ENCODE measurements at places on chromosomes 16 and 17.
A peak's percentile ranks its signal among the peaks of the same experiment; 100 is the strongest.

GRCh38 chr16:84293406-84293805 lies 1.3 kb upstream of the WFDC1 start:
- DNase-seq: no peak

GRCh38 chr17:76307299-76307965 lies 644 bp downstream of the QRICH2 start:
- DNase-seq: no peak

- DNase-seq: peak; percentile 73
Observed at GRCh38 chr17:60091109-60091508, 12.4 kb upstream of the HEATR6 start.

- DNase-seq: no peak
Observed at GRCh38 chr16:52770828-52771227, 223.9 kb upstream of the TOX3 start.

- DNase-seq: peak; percentile 28
Observed at GRCh38 chr17:78040440-78041385, 82.2 kb downstream of the TNRC6C start.

GRCh38 chr17:56809106-56809819 lies 24.5 kb downstream of the C17orf67 start:
- no peak for DNase-seq

DNA sequence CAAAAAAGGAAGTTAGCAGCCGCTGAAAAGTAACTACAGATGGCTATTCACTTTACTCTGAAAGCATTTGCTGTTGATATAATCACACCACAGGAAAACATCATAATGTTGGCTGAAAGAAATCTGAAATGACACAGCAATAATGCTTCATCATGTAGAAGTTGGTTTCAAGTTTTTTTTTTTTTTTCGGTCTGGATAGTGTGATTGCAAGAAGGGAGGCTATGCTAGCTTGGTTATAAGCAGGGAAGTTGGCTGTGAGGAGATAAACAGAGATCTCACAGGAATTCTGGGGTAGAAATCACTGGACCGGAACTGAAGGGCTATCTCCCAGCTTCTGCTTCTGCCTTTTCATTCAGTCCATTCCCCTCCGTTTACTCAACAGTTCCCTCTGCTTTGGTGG lies 57.9 kb downstream of the MYO1D start:
- no peak for DNase-seq

DNA sequence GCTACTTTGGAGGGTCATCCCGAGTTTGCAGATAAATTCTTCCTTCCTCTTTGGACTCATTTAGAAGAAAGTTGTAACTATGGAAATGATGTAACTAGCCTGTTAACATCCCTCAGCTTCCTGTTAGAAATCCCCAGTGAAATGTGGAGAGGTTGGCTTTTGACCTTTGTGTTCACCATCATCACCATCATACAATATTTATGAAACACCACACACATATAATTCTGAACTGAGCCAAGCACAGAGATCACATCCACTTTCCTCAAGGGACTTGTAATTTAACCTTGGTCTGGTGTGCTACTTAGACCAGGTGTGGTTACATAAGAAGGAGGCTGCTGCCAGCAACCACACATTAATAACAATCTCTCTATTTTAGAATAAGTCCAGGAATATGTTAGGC lies 2.5 kb downstream of the CAPNS2 start:
- no peak for DNase-seq

GRCh38 chr17:77304051-77304745 lies 163.4 kb downstream of the SEC14L1 start:
- DNase-seq: no peak

DNA sequence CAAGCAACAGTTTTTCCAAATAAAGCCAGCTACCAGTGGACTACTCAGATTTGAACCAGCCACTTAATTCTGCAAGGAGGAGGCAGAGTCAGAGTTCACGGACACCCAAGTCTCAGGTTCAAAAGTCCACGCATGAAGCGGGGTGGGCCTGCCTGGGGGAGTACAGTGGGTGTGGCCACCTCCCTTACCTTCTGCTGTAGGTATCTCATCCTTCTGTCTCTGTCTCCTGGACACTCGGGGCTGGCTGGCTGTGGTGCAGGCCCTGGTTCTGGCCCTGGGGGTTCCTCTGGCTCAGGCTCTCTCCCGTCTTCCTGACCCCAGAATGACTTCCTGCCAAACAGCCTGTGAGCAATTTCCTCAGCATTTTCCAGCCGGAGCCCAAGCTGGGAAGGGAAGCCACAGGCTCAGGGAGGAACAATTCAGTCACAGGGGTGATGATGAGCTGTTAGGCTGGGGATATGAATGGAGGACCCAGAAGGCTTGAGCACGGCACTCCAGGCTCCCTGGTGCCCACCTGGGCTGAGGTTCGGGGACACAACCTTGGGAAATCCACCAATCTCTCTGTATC lies 101.9 kb downstream of the LITAF start:
- no peak for DNase-seq

DNA sequence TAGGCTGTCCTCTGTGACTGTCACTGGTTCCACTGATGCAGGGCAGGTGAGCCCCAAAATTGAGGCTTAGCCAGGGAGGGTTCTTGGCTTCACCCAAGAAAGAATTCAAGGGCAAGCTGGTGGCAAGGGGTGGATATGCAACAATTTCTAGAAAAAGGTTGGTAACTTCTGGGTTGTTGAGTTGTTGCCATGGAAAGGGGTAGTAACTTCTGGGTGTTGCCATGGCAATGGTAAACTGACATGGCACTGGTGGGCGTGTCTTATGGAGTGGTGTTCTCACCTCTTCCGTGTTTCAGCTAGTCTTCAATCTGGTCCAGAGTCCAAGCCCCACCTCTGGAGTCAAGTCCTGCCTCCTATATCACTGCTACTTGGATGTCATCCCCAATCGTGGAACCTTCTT lies 9.5 kb upstream of the GUCY2D start:
- peak; percentile 56 for DNase-seq
